ENCODE measurements at places on chromosomes 2 and 18. TPM values are rescaled to one million over a fixed set of nuclear protein-coding genes. Genes with fewer than 3 reads are reported as not detected.

GRCh38 chr2:86675511-86676015 is 44.5 kb upstream of the RMND5A start:
- no peak for DNase-seq

DNA sequence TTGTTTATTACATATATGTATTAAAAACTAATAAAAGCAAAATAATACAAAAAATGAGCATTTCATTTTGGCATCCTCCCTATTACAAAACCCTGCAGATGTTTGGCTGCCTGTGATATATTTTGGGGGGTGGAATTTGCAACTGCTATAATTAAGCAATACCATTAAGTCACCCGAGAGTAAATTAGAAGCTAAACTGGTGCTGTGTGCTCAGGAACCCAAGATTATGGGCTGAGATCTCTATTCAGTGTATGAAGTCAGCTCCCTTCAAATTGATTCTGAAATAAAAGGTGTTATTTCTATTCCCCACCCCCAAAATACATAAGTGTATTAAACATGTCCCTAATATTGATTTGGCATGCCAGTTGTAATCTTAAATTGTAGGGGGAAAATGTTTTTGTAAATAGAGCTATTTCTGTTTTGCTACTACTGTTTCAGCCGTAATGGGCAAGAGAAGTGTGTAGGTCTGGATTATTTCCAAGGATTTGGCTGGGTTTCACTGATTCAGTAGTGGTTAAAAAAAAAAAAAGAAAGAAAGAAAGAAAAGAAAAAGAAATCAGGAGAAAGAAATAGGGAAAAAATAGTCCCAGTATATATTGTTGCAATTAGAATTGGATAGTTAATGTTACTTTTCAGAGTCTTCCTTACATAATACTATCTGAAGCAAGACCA is 110.9 kb downstream of the SS18 start:
- no peak for DNase-seq

DNA sequence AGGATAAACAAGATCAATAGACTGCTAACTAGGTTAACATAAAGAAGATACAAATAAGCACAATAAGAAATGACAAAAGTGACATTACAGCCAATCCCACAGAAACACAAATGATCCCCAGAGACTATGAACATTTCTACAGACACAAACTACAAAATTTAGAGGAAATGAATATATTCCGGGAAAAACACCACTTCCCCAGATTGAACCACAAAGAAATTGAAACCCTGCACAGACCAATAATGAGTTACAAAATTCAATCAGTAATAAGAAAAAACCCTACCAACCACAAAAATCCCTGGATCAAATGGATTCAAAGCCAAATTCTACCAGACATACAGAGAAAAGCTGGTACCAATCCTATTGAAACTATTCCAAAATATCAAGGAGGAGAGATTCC is 232.4 kb upstream of the RBMS1 start:
- DNase-seq, result no peak

GRCh38 chr18:12074736-12075135 is 18.9 kb upstream of the ANKRD62 start:
- DNase-seq, result no peak

DNA sequence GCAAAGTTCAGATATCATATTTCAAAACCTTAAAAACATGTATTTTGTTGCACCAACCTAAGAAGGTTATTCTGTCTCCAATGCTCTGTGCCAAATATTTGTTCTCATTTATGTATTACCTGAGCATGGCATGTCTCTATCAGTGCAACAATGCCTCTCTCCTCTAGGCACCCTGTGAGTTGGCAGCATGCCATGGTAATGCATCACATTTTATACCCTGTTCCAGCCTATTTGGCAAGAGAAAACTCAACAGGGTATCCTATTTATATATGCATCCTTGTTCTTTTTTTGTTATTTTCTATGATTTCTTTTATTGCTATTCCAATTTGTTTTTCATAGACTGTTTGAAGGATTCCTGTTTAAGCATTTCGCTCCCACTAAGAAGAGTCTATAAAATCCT is 126.3 kb upstream of the NRXN1 start:
- DNase-seq, result no peak

DNA sequence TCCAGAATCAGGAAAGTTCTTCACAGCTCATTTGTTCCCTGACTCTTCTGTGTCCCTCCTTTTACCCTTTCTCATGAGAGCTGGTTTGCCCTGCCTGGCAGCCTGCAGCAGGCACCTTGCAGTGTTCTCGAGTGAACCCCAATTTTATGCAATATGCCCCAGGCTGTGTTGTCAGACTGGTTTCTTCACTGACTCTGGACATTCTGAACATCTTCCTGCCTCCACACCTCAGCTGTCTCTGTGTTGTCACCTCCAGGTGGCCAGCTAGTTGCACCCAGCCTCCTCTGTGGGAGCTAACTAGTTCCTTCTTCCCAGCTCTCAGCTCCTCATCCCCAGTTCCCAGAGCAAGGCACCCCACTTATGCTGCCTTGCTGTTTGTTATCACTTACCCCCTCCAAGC is 5.5 kb downstream of the SETBP1 start:
- no peak for DNase-seq

DNA sequence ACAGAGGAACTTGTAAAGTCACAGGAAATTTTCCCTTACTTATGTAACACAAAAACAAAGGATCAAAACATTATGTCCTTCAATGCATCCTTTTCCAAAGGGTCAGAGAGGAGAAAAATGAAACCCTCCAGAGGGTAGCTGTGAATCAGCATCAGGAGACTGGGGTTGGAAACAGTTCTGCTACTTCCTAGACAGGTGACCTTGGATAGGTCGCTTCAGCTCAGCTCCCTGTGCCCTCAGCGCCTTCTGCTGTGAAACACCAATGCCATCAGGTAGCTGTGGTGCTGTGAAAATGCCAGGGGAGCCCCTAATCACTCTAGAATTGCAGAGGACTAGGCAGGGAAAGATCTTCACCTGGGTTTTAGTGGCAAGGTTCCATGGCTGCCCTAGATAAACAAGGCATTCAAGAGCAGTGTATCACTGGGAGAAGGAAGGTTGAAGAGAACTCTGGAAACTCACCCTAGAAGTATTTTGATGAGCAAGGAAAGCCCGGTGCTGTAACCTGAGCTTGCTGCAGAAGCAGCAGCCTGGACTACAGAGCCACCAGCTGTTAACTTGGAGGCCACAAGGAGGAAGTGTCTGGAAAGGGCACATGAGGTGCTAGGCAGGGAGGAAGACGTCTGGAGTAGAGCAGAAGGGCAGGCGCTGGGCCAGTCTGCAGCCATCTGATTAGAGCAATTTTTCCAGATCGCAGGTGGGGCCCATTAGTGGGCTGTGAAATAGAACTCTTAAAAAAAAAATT is 100.7 kb upstream of the MCFD2 start:
- no peak for DNase-seq

GRCh38 chr2:173414823-173415322 is 60.2 kb downstream of the CDCA7 start:
- no peak for DNase-seq

GRCh38 chr18:77343846-77344510 is 94.3 kb downstream of the GALR1 start:
- DNase-seq, result no peak

DNA sequence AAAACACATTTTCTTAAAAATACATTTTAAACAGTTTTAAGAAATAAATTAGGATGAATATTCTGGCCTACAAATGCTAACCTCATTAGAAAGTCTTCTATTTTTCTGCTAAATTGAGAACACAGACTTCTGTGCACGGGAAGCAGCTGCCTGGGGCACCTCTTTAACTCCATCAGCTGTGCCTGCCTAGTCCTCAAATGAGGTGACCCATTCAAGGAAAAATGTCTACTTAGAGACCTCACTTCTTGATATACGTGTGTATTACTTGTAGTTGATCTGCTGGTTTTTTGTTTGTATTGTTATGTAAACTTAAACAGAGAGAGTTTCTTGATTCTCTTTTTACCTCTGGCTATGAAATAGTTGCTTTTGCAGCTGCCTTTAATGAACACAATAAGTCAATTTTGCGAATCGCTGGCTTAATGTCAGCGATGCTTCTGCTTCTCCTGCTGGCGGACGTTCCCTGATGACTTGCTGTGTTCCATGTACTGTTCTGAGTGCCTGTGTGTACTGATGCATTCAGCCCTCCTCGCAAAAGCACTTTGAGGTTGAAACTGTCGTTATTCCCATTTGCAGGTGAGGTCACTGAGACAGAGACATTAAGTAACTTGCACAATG is 88.7 kb upstream of the TXNDC2 start:
- DNase-seq, result no peak

GRCh38 chr2:108916122-108916795 is 72.8 kb downstream of the EDAR start:
- no peak for DNase-seq

Gene GREB1L
- 4.0 TPM for polyA plus RNA-seq

Gene GTF2A1L
- 0.25 TPM for polyA plus RNA-seq

Gene HOXD12
- 0.32 TPM for polyA plus RNA-seq

Gene C2orf78
- polyA plus RNA-seq, result not detected

Gene SERPINB3
- polyA plus RNA-seq, result 0.12 TPM

All from left kidney (tissue), 8 donors.